ENCODE measurements at places on chromosomes 2 and 18.

GRCh38 chr18:13606604-13607254 is 119.6 kb downstream of the FAM210A start:
- H3K27me3 ChIP-seq, result no peaks in the 10 kb centered on the region
- DNase-seq, result no peak
- no peak overlapping the region for H3K4me3 ChIP-seq
- H3K4me1 ChIP-seq, result peaks cover 17% of the 10 kb centered on the region
- no peak overlapping the region for H3K27ac ChIP-seq

- H3K27ac ChIP-seq, result peak within 1 kb of the TSS; percentile 21
- H3K27me3 ChIP-seq, result peaks cover 38% of the 10 kb centered on the region
- peaks cover 50% of the 10 kb centered on the region for H3K4me1 ChIP-seq
- DNase-seq, result peak; percentile 52
- H3K4me3 ChIP-seq, result peak within 1 kb of the TSS; percentile 49
These were observed at the start of gene ITM2C for GRCh38 chr2:230864605-230865306. Gene ITM2C (plus strand): TSS chr2:230864942. CDS start chr2:230865026, 84 bp downstream.

- H3K27me3 ChIP-seq, result no peaks in the 10 kb centered on the region
- no peak overlapping the region for H3K4me3 ChIP-seq
- DNase-seq, result no peak
- no peaks in the 10 kb centered on the region for H3K4me1 ChIP-seq
- no peak overlapping the region for H3K27ac ChIP-seq
These were observed 45.3 kb downstream of the POLE4 start for GRCh38 chr2:75003773-75004172.

- H3K36me3 ChIP-seq, result peaks cover 82% of the 10 kb centered on the region
- H3K27ac ChIP-seq, result peak overlapping the region; percentile 85
- H3K27me3 ChIP-seq, result no peaks in the 10 kb centered on the region
- H3K4me3 ChIP-seq, result no peak overlapping the region
These were observed 91.0 kb downstream of the MAPRE2 start for GRCh38 chr18:35132021-35132902.

GRCh38 chr2:32865399-32866068 is 81.2 kb upstream of the LTBP1 start:
- no peak overlapping the region for H3K4me3 ChIP-seq

DNA sequence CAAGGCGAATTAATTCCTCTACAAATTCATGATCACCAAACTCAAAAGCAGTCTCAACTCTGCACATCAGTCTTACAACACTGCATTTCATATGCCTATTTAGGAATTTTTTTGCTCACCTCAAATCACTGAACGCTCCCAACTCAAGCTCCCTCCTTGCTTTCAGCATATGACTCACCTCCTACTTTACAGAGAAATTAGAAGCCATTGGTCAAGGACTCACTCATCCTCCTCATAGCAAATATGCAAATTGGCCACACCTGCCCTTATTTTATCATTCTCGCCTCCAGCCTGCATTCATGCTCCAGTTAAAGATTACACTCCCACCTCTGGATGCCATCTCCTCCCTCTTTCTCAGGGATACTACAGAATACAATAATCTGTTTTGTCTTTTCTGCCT is 148.8 kb downstream of the MBD2 start:
- H3K27ac ChIP-seq, result no peak overlapping the region
- H3K36me3 ChIP-seq, result no peaks in the 10 kb centered on the region
- H3K4me1 ChIP-seq, result no peaks in the 10 kb centered on the region
- H3K27me3 ChIP-seq, result no peaks in the 10 kb centered on the region
- no peak for DNase-seq

- no peak overlapping the region for H3K27ac ChIP-seq
- H3K27me3 ChIP-seq, result peaks cover 3% of the 10 kb centered on the region
- H3K4me3 ChIP-seq, result no peak overlapping the region
- no peaks in the 10 kb centered on the region for H3K4me1 ChIP-seq
These were observed 82.1 kb downstream of the EIF2AK3 start for GRCh38 chr2:88545118-88545517.

DNA sequence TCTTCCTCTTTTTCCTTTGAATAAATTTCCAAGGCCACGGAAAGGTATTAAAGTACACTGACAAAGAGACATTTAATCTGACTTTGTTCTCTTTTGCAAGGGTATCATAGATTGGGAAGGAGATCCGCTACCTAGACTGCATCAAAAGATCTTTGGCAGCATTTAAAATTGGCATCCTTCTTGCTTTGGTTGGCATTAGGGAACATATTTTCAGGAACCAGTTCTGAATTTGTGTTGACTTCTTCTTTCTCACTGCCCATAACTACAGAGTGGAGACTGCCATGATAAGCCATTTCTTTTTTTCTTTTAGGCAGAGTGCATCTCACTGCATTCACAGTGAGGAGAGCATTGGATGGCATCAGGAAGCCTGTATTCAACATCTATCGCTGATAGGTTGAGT is 83.4 kb downstream of the DOCK10 start:
- H3K36me3 ChIP-seq, result no peaks in the 10 kb centered on the region
- no peak overlapping the region for H3K4me3 ChIP-seq
- peaks cover 18% of the 10 kb centered on the region for H3K4me1 ChIP-seq
- H3K27ac ChIP-seq, result peak overlapping the region; percentile 9
- no peak for DNase-seq

- no peak overlapping the region for H3K27ac ChIP-seq
- no peak for DNase-seq
- no peaks in the 10 kb centered on the region for H3K36me3 ChIP-seq
- H3K27me3 ChIP-seq, result no peaks in the 10 kb centered on the region
These were observed 61.9 kb downstream of the GREB1L start for GRCh38 chr18:21303895-21304294.

GRCh38 chr18:79368681-79369080 is 27.0 kb upstream of the NFATC1 start:
- no peak overlapping the region for H3K4me3 ChIP-seq
- peaks cover 7% of the 10 kb centered on the region for H3K36me3 ChIP-seq
- no peaks in the 10 kb centered on the region for H3K27me3 ChIP-seq
- peaks cover 19% of the 10 kb centered on the region for H3K4me1 ChIP-seq
- no peak for DNase-seq

GRCh38 chr18:5513947-5514346 is 29.9 kb downstream of the EPB41L3 start:
- no peak for DNase-seq
- H3K27ac ChIP-seq, result no peak overlapping the region
- H3K36me3 ChIP-seq, result no peaks in the 10 kb centered on the region
- H3K4me1 ChIP-seq, result no peaks in the 10 kb centered on the region
- H3K27me3 ChIP-seq, result no peaks in the 10 kb centered on the region

DNA sequence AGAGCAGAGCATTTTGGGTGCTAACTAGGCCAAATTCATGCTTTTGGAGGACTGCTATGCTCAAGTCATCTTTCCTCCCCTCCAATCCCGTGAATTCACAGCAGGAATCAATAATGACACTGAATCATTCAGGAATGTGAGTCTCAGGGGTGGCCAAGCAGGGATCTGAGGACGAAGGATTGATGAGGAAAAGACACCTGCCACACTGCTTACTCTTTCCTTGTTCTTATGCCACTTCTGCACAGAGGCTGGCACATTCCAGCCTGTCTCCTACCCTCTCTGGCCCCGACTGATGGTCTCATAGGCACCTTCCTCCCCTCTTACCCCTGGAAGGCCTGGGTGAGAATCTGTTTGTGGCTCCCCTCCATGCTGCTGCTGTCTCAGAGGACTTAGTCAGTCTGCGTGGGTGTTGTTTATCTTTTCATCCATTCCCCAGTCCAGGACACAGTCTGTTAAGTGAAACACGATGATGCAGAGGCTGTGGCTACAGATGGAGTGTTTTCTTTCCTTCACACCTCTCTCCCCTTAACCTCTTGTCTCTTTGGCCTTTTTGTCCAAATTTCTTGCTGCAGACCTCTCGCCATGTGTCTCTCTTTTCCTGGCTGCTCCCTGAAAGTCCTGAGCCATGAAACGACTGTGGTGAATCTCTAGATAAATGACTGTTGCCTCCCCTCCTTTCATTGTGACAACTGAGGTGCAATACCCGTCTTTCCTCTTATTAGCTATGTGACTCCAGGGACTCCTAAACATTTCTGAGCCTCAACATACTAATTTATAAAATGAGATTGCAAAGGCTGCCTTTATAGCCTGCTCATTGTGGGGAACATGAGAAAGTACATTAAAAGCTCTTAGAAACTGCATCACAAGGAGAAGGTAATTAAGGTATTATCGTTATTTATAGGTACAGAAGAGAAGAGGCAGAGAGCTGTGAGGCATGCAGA is 86.9 kb downstream of the RDH14 start:
- no peak for DNase-seq
- no peaks in the 10 kb centered on the region for H3K4me1 ChIP-seq
- H3K36me3 ChIP-seq, result no peaks in the 10 kb centered on the region
- H3K27ac ChIP-seq, result no peak overlapping the region
- H3K27me3 ChIP-seq, result no peaks in the 10 kb centered on the region

GRCh38 chr2:147758821-147759220 is 86.0 kb upstream of the ACVR2A start:
- no peak for DNase-seq
- H3K27me3 ChIP-seq, result no peaks in the 10 kb centered on the region
- H3K4me1 ChIP-seq, result no peaks in the 10 kb centered on the region

DNA sequence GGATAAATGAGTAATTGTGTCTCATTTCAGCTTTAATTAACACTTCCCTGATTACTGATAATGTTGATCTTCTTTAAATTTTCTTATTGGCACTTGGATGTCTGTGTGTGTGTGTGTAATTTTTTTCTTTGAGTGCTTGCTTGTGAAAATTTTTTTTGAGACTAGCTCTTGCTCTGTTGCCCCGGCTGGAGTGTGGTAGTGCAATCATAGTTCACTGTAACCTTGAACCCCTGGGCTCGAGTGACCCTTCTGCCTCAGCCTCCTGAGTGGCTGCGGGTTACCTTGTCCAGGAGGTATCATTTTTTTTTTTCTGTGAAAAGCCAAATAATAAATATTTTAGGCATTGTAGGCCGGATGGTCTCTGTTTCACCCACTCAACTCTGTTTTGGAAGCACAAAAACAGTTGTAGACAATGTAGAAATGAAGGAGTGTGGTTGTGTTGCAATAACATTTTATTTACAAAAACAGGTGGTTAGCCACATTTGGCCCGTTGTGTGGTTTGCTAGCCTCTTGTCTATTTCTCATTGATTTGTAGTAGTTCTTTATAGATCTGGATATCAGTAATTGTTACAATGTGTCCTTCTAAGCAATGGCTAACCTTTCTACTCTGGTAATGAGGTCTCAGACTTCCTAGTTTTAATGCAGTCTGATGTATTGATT is 7.9 kb downstream of the IL1RL2 start:
- no peak overlapping the region for H3K4me3 ChIP-seq
- no peaks in the 10 kb centered on the region for H3K36me3 ChIP-seq
- H3K4me1 ChIP-seq, result peaks cover 11% of the 10 kb centered on the region
- no peak for DNase-seq
- H3K27me3 ChIP-seq, result no peaks in the 10 kb centered on the region

GRCh38 chr2:3876685-3877084 is 173.3 kb downstream of the DCDC2C start:
- DNase-seq, result no peak
- no peaks in the 10 kb centered on the region for H3K27me3 ChIP-seq
- H3K36me3 ChIP-seq, result no peaks in the 10 kb centered on the region
- no peaks in the 10 kb centered on the region for H3K4me1 ChIP-seq
- no peak overlapping the region for H3K4me3 ChIP-seq

DNA sequence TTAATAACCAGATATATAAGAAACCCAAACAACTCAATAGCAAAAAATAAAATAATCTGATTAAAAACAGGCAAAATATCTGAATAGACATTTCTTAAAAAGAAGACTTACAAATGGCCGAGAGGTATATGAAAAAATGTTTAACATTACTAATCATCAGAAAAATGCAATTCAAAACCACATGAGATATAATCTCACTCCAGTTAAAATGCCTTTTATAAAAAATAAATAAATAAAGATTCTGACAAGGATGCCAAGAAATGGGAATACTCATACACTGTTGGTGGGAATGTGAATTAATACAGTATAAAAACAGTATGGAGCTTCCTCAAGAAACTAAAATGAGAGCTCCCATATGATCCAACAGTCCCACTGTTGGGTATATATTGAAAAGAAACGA is 33.9 kb upstream of the BMP10 start:
- DNase-seq, result no peak
- no peak overlapping the region for H3K27ac ChIP-seq
- no peak overlapping the region for H3K4me3 ChIP-seq
- no peaks in the 10 kb centered on the region for H3K27me3 ChIP-seq
- H3K4me1 ChIP-seq, result peaks cover 22% of the 10 kb centered on the region

- no peak overlapping the region for H3K27ac ChIP-seq
- peaks cover 3% of the 10 kb centered on the region for H3K27me3 ChIP-seq
- no peaks in the 10 kb centered on the region for H3K36me3 ChIP-seq
- no peaks in the 10 kb centered on the region for H3K4me1 ChIP-seq
These were observed 17.1 kb upstream of the OSBPL6 start for GRCh38 chr2:178177066-178177679.

- peaks cover 9% of the 10 kb centered on the region for H3K36me3 ChIP-seq
- no peak overlapping the region for H3K27ac ChIP-seq
- no peak for DNase-seq
- H3K27me3 ChIP-seq, result no peaks in the 10 kb centered on the region
These were observed 3.2 kb downstream of the YPEL5 start for GRCh38 chr2:30149976-30150375.

- no peak overlapping the region for H3K4me3 ChIP-seq
- peak; percentile 35 for DNase-seq
- H3K27ac ChIP-seq, result no peak overlapping the region
- H3K36me3 ChIP-seq, result no peaks in the 10 kb centered on the region
- H3K4me1 ChIP-seq, result no peaks in the 10 kb centered on the region
These were observed 63.5 kb upstream of the AGPS start for GRCh38 chr2:177329064-177329463.

DNA sequence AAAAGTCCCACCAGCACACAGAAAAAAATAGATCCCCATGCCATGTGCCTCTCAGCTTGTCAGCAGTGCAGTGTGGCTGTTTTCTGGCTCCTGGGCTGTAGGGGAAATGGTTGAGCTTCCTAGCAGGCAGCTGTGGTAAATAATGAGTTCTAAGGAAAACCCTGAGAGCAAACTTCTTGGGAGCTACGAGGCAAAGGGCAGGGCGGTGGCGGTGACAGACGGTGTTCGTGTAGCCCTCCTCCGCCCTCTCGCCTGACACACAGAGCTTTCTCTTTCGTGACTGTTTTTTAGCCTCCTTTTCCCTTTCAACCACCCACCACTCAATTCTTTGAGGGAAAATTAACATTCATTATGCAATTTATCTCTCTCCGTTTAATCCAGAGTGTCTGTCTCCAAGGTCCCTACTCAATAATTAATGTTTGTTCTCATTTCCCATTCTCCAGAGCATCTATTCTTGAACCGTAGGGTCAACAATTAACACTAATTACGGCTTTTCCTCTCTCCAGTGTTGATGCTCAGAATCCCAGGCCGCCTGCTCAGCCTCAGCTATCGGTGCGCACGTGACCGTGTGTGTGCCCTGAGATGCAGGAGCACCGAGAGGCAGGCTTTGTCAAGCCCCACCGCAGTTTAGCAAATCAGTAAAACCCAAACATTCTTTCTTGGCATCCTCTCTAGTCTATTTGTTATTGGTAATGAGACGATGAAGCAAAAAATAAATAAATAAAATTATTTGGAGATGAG is 50.1 kb downstream of the KIAA2012 start:
- H3K4me3 ChIP-seq, result no peak overlapping the region
- no peaks in the 10 kb centered on the region for H3K27me3 ChIP-seq
- DNase-seq, result no peak
- no peaks in the 10 kb centered on the region for H3K36me3 ChIP-seq
- no peak overlapping the region for H3K27ac ChIP-seq
- H3K4me1 ChIP-seq, result peaks cover 4% of the 10 kb centered on the region

GRCh38 chr18:44937960-44938719 is 257.5 kb downstream of the SETBP1 start:
- H3K4me3 ChIP-seq, result no peak overlapping the region
- no peaks in the 10 kb centered on the region for H3K27me3 ChIP-seq
- no peaks in the 10 kb centered on the region for H3K36me3 ChIP-seq
- DNase-seq, result no peak
- H3K27ac ChIP-seq, result no peak overlapping the region
- no peaks in the 10 kb centered on the region for H3K4me1 ChIP-seq

All from natural killer cell (primary cell).